Activated CD4-positive, alpha-beta T cell treated with anti-CD3 and anti-CD28 coated beads for 4 hours (primary cell): ENCODE measurements at places on chromosomes 2 and 18.

DNA sequence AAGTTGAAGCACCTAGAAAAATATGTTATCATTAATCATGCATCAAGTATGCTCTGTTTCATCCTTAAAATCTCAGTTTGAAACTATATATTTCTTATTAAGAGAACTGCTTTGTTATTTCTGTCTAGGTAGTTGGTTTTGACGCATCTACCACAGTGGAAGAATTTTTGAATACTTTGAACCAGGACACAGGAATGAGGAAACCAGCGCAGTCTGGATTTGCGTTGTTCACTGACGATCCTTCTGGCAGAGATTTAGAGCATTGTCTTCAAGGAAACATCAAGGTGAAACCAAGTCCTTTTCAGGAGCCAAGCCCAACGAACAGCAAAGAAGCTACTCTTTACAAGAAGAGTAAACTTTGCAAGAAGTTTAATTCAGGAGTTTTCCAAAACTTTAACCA lies 30.1 kb upstream of the DYNC2LI1 start:
- DNase-seq = no peak

DNA sequence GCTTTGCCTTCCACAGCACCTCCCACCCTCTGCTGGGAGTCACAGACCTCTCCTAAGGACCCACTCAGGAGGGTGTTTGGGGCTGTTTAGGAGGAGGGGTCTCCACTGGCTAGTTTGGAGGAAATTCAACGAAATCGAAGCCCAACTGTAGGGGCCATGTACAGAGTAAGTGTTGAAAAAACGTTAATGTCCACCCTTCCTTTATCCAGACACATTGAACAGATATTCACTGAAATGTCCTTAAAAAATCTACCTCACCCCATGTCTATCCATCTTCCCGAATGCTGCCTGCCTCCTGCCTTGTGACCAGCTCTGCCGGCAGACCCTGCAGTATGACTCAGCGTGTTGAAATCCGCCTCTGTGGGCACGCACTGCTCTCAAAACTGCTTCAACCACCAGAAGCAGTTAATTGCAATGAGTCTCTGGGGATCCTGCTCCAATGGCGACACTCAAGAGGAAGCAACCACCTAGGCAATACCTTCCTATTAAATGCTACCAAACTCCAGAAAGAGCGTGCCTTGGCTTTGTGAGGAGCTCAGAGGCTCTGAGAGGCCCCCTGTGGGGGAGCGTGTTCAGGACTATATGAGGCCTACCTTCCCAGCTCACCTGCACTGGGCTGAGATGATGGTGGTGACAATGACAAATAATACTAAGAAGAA lies 61.4 kb upstream of the RTN4 start:
- no peak for DNase-seq

- no peak for DNase-seq
Observed at GRCh38 chr2:196725882-196726281, 73.6 kb downstream of the GTF3C3 start.

DNA sequence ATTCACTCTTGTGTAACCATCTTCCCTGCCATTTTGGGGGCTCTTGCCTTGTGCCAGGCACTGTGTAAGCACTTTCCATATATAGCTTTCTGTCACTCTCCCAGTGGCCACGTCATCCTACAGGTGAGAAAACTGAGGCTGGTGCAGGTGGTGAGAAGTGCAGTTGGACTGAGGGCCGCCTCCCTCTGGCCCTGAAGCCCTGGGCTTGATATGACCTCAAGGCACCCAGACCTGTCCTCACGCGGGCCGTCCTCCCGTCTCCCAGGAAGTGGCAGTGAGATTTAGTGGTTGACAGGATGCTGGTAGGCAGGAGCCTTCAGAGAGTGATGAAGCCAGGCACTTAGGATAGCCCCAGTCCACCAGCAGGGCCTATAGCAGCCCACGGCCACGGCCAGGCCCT lies 30.5 kb downstream of the MAL start:
- no peak for DNase-seq

DNA sequence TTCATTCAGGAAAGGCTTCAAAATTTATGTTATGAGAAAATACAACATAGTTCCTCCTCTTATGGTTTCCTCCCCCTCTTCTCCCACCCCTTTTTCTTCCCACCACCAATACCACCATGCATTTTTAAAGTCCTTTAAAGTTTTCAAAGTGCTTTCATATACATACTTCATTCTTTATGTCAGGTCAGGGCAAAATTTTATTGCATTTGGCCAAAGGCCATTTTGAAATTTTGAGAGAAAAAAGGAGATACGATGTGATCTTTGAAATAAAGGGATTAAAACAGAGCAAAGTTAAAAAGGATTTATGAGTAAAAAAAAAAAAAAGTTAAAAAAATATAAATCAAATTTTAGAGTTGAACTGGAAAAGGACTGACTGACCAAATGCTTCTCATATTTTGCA lies 792.5 kb upstream of the FANCL start:
- DNase-seq = no peak

DNA sequence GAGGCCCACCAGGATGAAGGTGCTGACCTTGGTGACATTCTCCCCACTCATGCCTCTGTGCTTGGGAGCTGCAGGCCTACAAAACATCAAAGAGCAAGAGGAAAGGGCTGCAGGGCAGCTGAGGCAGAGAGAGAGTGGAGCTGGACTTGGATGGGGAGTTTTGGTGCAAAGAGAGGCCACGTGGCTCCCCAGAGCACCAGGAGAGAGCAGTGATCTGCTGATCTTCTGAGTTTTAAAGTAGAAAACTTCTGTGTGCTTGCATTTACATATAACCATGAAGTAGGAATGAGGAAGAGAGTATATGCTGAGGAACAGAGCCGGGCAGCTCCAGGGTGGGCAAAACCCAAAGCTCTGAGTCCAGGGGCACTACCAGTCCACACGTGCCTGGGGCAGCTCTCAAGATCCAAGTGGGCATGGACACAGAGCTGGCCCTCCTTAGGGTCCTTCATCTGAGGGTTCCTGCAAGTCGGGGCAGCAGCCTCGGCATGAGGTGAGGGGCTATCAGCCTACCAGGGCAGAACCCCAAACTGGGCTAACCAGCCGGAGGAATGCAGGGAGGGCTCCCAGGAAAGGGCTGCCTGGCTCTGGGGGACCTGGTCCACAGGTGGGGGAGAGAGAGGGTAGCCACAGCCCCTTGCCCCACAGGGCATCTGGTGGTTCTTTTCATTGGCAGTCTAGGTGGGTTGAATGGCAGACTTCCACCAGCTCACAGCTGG lies at the start of gene OR6B2:
Gene OR6B2, minus strand, starts transcription at position 51 of the 716 bp plus-strand sequence. Its CDS starts 0 bp downstream, at position 51.
- DNase-seq = no peak

- no peak for DNase-seq
Observed at GRCh38 chr18:44715842-44716241, 35.2 kb downstream of the SETBP1 start.

- DNase-seq = no peak
Observed at GRCh38 chr2:234932591-234933168, 19.1 kb upstream of the SH3BP4 start.
